ENCODE measurements at places on chromosomes 4 and X. TPM values are rescaled to one million over a fixed set of nuclear protein-coding genes. Genes with fewer than 3 reads are reported as not detected.
A peak's percentile ranks its signal among the peaks of the same experiment; 100 is the strongest.

DNA sequence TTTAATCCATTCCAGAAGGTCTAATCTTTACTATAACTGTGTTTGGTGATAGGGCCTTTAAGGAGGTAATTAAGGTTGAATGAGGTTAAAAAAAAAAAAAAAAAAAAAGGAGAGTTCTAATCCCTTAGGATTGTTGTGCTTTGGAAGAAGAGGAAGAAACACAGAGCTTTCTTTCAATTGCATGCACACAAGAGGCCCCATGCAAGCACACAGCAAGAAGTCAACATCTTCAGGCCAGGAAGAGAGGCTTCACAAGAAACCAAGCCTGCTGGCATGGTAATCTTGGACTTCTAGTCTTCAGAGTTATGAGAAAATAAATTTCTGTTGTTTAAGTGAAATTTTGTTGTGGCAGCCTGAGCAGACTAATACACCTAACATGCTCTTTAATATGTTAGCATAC is 118.6 kb downstream of the NAA11 start:
- ATAC-seq = no peak

DNA sequence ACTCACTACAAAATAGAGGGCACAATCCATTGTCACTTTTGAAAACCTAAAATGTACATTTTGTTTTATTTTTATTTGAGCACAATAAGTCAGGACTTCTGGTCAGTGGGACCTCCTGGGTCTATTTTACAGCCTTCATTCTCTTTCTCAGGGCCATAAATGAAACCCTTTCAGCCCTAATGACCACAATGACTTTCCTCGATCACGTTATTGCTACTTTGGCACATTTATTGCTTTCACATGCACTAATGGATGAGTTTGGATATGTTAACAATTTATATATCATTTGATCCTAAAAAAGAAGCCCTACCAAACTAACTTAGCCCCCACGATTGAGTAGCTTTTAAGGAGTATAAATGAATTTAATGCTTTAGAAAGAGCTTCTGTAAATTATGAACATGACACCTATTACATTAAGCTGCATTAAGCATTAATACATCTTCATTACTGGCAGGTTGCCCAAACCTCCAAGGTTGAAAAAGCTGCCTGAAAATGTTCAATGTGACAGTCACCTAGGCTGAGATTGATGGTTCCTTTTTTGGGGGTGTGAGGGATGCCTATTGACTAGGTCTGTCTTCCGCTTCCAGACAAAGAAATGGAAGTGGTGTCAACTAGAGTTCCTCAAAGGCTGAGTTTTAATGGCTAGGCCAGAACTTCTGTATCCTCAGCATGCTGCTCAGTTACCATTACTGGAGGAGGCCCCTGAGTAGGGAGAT is 296.4 kb downstream of the GPAT3 start:
- ATAC-seq = no peak

GRCh38 chr4:21554500-21554899 is 394.1 kb downstream of the KCNIP4 start:
- ATAC-seq = no peak

DNA sequence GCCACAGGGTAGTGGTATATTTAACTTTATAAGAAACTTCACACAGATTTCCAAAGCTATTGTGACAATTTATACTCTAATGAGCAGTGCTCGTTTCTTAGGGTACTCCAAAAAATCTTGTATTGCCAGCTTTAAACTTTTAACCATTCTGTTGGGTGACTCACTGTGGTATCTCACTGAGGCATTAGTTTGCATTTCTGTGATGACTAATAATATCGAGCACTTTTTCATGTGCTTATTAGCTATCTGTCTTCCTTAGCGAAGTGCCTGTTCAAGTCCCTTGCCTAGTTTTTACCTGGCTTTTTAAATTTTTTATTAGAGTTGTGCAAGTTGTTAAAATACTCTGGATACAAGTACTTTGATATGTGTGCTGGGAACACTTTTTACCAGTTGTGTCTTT is 5.5 kb downstream of the PNMA3 start:
- peak; percentile 52 for ATAC-seq

GRCh38 chr4:20878806-20879205 is 178.5 kb downstream of the PACRGL start:
- no peak for ATAC-seq

- no peak for ATAC-seq
Observed at GRCh38 chr4:142516686-142517526, 329.2 kb downstream of the INPP4B start.

GRCh38 chr4:38176165-38176564 is 216.0 kb downstream of the PTTG2 start:
- ATAC-seq = no peak

GRCh38 chr4:140726776-140727500 is 29.2 kb downstream of the TBC1D9 start:
- ATAC-seq = no peak

- no peak for ATAC-seq
Observed at GRCh38 chr4:122052677-122053076, 99.5 kb upstream of the BLTP1 start.

DNA sequence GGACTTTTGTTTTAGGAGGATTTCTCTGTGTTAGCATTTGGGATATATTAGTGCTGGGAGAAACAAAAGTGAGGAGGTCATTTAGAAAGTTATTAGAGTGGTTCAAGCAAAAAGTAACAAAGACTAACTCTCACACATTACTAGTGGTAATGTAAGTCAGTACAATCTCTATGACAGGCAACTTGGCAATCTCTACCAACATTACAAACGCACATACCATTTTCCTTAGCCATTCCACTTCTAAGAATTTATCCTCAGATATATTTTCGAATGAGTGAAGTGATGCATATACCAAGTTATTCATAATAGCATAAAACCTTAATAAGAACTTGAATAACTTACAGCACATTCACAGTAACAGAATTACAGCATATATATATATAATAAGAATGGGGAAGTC is 146.2 kb downstream of the PRSS12 start:
- ATAC-seq = no peak

DNA sequence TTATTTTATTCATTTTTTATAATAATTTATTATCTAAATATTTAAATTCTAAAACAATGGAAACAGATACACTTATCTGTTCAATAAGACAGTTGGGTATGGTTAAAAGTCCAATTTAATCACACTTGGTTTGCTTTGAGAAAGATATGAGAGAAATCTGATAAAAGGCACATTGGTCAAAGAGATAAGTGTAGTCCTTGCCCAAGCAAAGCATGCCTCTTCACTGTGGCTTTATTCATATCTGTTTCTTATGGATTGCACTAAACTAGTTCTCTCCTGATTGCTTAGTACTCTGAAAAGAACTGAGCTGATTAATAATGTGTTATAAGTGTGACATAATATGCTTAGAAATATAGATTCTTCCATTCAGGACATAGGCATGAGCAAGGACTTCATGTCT is 39.8 kb downstream of the CXCL1 start:
- ATAC-seq = no peak

GRCh38 chr4:169116270-169116901 is 106.3 kb upstream of the CBR4 start:
- ATAC-seq = no peak

DNA sequence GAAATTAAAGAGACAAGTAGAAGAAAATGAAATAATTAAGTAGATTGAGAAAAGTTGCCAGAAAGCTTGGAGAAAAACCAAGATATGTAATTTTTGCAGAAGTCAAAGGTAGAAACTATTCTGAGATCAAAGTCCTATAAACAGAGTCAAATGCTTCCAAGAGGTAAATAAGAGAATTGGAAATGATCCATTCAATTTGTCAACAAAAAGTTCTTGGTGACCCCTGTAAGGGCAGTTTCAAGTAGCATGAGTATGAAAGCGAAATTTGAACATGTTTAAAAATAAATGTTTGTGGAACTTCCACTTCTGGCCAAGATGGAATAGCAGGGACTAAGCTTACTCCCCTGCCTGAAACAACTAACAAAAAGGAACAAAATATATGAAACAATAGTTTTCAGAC is 562.0 kb downstream of the SMARCA1 start:
- no peak for ATAC-seq

GRCh38 chr4:5965225-5965624 is 53.0 kb downstream of the C4orf50 start:
- no peak for ATAC-seq

GRCh38 chr4:37971202-37971601 is 11.0 kb downstream of the PTTG2 start:
- ATAC-seq = no peak

- no peak for ATAC-seq
Observed at GRCh38 chr4:127783955-127784770, 2.0 kb downstream of the HSPA4L start.

DNA sequence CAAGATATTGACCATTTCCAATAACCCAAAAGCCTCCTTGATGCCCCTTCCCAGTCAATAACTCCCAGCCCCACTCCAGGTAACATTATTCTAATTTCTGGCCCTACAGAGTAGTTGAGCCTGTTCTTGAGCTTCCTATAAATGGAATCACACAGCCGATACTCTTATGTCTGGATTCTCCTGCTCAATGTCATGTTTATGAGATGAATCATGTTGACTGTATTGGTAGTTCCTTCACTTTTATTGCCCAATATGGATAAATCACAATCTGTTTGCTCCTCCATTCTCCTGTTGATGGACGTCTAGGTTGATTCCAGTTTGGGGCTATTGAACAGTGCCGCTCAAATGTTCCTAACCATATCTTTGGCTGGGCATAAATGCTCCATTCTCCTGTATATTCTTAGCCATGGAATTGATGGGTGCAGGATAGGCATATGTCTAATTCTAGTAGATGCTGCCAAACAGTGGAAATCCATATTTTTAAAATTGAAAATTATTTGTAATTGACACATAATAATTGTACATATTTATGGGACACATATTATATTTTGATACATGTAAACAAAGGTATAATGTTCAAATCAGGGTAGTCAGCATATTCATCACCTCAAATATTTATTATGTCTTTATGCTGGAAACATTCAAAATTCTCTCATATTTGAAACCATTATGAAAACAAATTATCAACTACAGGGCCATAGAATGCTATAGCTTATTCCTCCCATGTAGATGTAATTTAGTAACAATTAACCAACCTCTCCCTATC is 40.5 kb upstream of the SLC2A9 start:
- no peak for ATAC-seq

- no peak for ATAC-seq
Observed at GRCh38 chr4:71537551-71538065, 198.8 kb downstream of the SLC4A4 start.

- peak; percentile 94 for ATAC-seq
Observed at GRCh38 chr4:55866290-55866907, 13.0 kb downstream of the EXOC1 start.

- ATAC-seq = no peak
Observed at GRCh38 chr4:41146196-41146595, 68.1 kb downstream of the APBB2 start.

- ATAC-seq = no peak
Observed at GRCh38 chr4:22678940-22679854, 13.5 kb upstream of the GBA3 start.

GRCh38 chr4:122450847-122451246 is 5.7 kb downstream of the IL2 start:
- ATAC-seq = peak; percentile 67

GRCh38 chrX:130304587-130305368 is 34.9 kb upstream of the SLC25A14 start:
- ATAC-seq = no peak

GRCh38 chr4:48879561-48880442 is 26.8 kb downstream of the OCIAD2 start:
- no peak for ATAC-seq

DNA sequence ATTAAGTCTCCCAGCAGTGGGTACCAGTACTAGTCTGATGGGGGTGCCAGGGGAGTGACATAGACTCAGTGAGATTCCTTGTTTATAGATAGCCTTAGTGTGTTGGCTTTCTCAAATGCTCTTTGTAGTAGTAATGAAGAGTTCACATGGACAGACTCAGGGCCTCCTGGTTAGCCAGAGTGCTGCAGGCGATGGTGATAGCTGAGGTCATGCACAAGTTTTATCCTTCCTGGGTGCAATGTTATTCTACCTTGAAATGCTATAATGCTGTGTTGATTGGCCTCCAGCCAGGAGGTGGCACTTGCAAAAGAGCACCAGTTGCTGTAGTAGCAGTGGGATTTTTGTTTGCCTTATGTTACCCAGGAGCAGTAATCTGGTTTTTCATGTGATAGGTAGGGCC is 35.5 kb upstream of the ADH4 start:
- no peak for ATAC-seq

GRCh38 chr4:165301833-165302232 is 25.6 kb upstream of the MSMO1 start:
- ATAC-seq = peak; percentile 97

- ATAC-seq = no peak
Observed at GRCh38 chr4:181597766-181598165, 645.4 kb upstream of the TENM3 start.

DNA sequence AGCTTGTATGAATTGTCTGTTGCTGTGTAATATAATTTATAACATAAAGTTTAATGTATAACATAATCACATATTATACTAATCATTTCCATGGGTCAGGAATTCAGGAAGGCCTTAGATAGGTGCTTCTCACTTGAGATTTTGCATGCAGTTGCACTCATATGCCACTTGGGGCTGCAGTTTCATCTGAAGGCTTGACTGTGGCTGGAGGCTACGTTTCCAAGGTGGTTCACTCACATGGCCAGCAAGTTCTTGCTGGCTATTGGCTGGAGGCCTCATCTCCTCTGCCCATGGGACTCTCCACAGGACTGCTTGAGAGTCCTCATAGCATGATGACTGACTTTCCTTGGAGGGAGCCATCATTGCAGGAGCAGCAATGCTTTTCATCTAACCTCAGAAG is 53.4 kb upstream of the STX18 start:
- no peak for ATAC-seq

- ATAC-seq = no peak
Observed at GRCh38 chr4:27412613-27413012, 552.0 kb downstream of the STIM2 start.

DNA sequence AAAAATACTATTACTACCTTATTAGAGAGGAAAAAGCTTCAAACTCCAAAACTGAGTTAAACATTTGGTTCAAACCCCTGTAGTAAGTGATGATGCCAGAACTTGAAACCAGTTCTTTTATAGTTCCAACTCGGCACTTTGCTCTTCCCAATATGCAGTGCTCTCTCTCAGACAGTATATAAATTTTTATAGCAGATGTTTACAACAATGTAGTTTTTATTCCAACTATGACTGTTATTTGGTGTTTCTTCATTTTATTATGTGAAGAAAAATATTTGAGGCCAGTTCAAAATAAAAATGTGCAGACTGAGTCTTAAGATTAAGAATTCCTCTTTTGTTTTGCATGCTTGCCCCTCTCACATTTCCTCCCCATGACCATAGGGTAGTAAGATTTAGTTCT is 2.9 kb upstream of the PPP4R3C start:
- no peak for ATAC-seq

GRCh38 chr4:110247591-110247990 is 49.2 kb upstream of the ELOVL6 start:
- ATAC-seq = no peak

TMEM128 gene
- total RNA-seq = 13.1 TPM

MAGEE2 gene
- total RNA-seq = not detected

FGF5 gene
- total RNA-seq = not detected

SOWAHB gene
- total RNA-seq = not detected

USP9X gene
- total RNA-seq = 49.3 TPM

HSFX2 gene
- total RNA-seq = not detected

PCDH18 gene
- not detected for total RNA-seq

RGN gene
- not detected for total RNA-seq

NXF3 gene
- not detected for total RNA-seq

MAGEA12 gene
- total RNA-seq = not detected

NLRP2B gene
- not detected for total RNA-seq

SSX3 gene
- total RNA-seq = not detected

FGG gene
- total RNA-seq = not detected

RADX gene
- total RNA-seq = 15.3 TPM

CSAG3 gene
- total RNA-seq = not detected

All from activated T-helper 17 cell treated with anti-CD3 and anti-CD28 coated beads, Interleukin-2, amount 50 U/mL, for 72 hours (primary cell).